ENCODE measurements at places on chromosomes 13 and 19.

DNA sequence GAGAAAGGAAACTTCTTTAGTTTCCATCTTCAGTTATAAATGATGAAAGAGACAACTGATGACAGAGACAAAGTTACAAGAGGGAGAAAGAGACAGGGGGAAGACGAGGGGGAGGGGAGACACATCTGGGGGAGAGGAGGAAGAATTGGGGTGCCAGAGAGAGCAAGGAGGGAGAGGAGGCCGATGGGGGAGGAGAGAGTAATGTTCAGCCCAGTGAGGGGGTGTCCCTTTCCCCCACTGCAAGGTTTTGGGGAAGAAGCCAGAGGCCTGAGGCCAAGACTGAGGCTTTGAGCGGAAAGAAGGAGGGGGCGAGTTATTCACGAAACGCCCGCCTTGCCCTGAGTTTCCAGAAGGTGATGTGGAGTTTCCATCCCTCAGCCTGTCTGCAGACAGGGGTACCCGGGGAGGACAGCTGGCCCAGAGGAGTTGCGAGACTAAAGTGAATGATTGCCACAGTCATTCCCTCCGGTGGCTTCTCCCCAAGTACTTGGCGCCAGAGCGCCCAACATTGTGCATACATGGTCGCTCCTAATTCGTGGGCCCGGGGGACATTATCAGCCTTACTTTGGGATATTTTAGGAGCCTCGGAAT, 558 bp upstream of the PPAN start:
- peak; percentile 60 for DNase-seq

DNA sequence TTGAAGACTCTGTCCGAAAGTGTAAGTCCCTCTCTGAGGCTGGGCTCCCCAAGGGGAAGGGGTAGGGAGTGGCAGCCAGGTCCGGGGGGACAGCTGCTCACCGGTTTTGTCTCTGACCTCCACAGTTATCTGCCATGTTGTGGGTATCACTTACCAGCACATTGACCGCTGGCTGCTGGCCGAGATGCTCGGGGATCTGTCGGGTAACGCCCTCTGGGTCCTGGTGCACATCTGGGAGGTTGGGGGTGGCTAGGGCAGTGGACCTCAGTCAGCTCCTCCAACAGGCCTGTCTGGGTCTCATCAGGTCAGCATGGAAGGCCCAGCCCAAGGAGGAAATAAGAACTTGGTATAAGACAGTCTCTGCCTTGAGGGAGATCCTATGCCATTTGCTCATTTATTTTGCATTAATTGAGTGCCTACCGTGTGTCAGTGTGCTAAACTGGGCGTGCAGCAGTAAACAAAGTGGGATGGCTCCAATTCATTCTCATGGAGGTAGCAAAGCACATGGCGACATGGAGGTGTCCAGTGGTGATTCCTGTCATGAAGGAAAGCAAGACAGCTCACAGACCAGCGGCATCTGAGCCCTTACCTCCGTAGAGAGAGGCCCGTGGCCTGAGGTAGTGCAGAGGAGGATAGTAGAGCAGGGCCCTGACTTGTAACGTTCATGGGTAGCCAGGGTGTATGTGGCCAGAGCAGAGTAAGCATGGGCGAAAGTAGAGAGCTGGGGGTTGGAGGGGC, 13.7 kb downstream of the EIF3K start:
- DNase-seq, result no peak

GRCh38 chr19:33830264-33830663, 33.6 kb downstream of the KCTD15 start:
- DNase-seq, result no peak

DNA sequence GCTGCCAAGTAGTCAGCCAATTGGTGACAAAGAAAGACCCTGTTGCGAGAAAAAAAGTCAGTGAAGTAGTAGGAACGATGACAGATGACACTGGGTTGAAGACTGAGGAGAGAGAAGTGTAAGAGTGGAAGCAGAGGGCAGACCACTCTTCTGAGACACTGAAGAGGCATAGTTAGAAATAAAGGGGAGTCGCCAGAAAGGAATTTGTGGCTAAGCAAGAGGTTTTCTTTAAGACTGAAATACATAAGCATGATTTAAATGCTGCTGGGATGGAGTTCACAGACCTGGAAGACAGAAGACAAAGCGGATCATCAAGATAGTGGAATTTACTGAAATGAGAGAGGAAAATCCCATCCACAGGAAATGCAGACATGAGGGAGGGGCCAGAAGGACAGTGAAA, 56.2 kb upstream of the USPL1 start:
- DNase-seq, result no peak

DNA sequence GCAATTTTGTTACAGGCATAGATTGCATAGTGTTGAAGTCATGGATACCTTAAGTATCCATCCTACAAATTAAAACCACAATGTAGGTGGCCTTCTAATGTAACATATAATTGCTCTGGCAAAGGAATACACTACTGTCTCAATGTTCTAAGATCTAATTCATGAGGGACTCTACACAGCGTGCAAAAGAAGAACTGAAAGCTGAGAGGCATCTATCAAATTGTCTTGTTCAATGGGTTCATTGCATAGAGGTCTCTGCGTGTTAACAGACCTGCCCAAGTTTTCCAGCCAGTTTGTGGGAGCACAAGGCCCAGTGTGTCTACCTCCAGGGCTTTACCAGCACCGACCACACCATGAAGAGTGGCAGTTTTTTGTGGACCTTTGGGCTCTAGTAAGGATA, 451.4 kb downstream of the ITGBL1 start:
- DNase-seq, result no peak

GRCh38 chr13:22402682-22403081, 731.8 kb downstream of the FGF9 start:
- DNase-seq, result no peak

DNA sequence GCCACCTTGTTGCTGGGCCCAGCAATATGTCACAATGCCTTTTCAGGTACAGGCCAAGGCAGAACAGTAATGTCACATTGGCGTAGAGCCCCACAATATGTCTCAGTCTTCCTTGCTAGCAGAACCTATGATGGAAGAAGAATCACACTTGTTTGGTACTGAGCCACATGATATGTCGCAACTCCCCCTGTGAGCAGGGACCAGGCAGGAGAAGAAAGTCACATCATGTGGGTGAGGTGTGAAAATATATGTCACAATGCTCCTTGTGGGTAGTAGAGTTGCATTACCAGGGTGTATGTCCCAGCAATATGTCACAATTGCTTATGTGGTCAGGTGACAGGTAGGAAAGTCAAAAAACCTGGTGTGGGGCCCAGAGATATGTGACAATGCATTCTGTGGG, 7.1 kb upstream of the ZNF91 start:
- DNase-seq, result no peak

GRCh38 chr13:107434347-107434746, 781.0 kb downstream of the LIG4 start:
- DNase-seq, result no peak
